ENCODE measurements at places on chromosomes 12 and 14.

GRCh38 chr12:92898755-92899154 is 30.3 kb downstream of the EEA1 start:
- no peak for DNase-seq

DNA sequence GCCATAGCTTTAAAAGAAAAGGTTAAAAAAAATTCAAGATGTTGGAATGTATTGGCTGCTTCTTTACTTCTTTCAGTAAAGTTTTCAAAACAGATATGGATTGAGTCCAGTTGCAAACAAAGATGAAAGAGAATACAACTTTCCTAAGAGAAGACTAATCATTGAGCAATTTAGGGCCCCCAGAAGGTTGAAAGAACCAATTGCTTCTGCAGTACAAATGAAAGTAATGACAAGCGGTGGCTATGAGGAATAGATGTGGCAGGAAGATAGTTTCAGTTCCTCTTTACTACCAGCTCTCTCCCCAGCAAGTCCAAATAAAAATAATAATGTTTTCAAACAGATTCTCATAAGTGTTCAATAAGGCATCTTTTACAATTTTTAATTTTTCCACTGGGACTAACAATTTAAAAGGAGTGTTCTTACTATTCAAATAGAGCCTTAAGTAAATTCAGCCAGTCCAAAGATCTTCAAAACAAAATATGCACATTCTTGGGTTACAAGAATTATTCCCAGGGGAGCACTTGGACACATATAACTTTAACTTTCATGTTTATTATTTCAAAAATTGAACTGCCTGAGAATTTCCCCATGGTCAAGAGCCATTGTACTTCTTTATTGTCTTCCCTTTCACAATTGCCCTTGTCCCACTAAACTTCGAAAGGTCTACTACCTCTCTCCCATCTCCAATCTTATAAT is 62.3 kb upstream of the PPP1R12A start:
- DNase-seq, result no peak

- DNase-seq, result no peak
These were observed 56.2 kb downstream of the CRADD start for GRCh38 chr12:93733358-93733757.

DNA sequence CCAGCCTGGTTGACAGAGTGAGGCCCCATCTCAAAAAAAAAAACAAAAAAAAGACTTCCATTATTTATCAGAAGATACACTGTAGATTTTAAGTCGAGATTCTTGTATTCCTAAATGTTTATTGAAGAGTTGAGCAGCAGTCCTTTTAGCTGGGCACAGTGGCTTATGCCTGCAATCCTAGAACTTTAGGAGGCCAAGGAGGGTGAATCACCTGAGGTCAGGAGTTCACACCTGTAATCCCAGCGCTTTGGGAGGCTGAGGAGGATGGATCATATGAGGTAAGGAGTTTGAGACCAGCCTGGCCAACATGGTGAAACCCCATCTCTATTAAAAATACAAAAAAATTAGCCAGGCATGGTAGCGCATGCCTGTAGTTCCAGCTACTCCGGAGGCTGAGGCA is 57.6 kb downstream of the HEATR5A start:
- DNase-seq, result no peak

DNA sequence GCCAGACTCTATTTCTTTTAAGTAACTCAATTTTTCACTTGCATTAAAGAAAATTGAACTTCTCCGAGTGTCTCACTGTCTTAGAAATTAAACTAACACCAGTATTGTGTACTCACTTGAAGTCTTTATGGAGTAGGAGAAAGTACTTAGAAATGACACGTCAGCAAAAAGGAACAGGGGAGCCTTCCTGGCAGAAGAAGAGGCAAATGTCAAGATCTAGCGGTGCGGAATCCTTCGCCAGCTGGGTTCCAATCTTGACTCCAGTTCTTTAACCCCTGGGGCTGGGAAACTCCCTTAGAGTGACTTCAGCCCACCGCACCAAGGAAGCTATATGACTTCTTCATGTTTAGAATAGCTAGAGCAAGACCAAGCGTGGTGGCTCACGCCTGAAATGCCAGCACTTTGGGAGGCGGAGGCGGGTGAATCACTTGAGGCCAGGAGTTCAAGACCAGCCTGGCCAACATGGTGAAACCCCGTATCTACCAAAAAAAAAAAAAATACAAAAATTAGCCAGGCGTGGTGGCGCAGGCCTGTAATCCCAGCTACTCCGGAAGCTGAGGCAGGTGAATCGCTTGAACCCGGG is 34.4 kb downstream of the WBP11 start:
- DNase-seq, result peak; percentile 31

DNA sequence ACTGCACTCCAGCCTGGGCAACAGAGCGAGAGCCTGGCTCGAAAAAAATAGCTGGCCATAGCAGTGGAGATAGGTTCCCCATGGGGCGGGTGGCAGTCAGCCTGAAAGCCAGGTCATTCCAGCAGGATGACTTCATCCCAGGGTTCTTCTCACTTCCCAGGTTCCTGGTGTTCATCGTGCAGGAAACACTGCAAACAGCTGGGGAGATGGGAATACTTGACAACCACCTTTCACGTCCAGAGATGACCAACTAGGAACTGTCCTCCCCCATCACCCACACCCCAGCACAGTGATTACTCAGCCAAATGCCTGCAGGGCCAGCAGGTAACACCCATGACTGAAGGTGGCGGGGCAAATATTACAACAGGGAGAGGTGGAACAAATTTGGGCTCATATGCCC is 1.7 kb downstream of the VSIG10 start:
- DNase-seq, result no peak

DNA sequence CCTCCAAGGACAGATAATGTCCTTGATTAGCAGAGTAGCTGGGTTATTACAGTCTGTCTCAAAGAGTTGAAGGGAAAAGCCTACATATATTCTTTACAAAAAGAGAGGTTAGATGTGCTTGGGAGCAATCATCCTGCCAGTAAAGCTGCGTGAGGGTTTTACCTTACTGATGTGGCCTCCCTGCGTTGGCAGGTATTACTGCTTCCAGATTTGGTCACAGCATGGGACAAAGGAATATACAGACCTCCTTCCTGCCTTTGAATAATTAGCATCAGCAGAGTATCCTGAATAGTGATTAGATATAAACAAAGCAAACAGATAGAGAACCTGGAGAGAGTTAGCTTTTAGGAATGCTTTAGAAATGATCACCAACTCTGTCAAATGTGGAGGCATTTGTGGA is 69.6 kb downstream of the TMTC2 start:
- no peak for DNase-seq
